ENCODE measurements at places on chromosomes 16 and 17.

DNA sequence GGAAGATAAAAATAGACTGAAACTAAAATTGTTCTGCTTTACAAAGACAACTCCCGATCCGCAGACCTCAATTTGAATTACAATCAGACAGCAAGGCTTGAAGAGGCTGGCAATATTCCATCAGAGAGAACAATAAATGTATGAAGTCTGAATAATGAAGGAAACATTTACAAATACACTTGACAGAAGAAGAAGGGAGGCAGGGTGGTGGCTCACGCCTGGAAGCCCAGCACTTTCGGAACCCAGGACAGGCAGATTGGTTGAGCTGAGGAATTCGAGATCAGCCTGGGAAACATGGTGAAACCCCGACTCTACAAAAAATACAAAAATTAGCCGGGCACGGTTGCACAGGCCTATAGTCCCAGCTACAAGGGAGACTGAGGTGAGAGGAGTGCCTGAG, 14.6 kb downstream of the ODF4 start:
- DNase-seq = no peak

GRCh38 chr16:22671301-22672076, 142.5 kb upstream of the HS3ST2 start:
- DNase-seq = no peak

DNA sequence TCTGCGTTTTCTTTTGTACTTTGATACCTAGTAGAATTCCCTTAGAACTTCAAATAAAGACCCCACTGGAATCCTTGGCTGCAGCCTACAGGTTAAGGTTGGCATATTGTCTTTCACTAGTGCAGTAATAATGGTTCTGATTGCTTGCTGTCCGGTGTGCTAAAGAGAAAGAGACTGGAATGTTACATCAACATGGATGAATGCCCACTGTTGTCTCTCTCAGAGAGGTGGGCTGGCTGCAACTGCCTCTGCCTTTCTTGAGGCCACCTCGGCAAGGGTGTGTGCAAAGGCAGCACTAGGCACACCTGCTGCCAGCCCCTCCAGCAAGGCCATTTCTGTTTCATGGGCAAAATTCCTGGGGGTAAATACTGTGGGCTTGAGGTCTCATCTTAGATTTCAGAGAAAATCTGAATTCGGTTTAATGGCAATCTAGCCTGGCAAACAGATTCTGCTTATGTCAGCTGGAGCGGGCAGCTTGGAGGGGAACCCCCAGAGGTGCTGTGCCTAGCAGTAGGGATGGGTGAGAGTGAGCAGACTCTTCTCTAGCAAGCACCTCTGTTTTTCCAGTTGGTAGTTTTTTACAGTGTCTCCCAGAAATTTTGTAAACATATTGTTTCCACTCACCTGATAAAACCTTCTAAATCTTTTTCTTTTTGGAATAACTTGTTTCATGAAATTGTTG, 54.0 kb downstream of the MRTFB start:
- DNase-seq = no peak

DNA sequence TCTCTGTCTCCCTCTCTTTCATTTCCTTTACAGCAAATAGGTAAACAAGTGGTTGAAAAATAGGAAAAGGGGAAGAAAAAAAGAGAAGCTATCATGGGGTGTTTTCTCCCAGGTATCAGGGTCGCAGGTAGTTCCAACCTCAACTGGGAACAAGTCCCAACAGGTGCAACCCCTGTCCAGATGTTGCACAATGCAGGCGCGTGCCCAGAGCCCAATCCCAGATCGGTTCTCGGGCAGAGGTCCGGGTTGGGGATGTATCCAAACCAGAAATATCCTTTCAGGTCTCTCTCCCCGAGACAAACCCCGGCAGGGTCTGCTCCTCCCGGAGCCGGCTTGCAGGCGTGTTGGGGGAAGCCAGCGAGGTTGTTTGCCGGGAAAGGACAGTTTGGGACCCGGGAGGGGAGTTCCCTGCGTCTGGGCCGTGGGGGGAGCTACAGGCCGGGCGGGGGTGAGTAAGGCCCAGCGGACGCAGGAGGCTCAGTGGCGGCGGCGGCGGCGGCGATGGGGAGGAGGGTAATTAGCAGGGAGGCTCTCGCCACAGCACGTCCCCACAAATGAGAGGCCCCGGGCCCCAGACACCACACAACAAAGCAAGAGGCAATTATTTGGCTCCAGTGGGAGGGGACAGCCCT, 21.2 kb upstream of the SP6 start:
- DNase-seq = no peak

GRCh38 chr16:23424292-23424958, 28.6 kb downstream of the COG7 start:
- DNase-seq = no peak

GRCh38 chr17:44314031-44314430, 5.6 kb downstream of the RUNDC3A start:
- no peak for DNase-seq

DNA sequence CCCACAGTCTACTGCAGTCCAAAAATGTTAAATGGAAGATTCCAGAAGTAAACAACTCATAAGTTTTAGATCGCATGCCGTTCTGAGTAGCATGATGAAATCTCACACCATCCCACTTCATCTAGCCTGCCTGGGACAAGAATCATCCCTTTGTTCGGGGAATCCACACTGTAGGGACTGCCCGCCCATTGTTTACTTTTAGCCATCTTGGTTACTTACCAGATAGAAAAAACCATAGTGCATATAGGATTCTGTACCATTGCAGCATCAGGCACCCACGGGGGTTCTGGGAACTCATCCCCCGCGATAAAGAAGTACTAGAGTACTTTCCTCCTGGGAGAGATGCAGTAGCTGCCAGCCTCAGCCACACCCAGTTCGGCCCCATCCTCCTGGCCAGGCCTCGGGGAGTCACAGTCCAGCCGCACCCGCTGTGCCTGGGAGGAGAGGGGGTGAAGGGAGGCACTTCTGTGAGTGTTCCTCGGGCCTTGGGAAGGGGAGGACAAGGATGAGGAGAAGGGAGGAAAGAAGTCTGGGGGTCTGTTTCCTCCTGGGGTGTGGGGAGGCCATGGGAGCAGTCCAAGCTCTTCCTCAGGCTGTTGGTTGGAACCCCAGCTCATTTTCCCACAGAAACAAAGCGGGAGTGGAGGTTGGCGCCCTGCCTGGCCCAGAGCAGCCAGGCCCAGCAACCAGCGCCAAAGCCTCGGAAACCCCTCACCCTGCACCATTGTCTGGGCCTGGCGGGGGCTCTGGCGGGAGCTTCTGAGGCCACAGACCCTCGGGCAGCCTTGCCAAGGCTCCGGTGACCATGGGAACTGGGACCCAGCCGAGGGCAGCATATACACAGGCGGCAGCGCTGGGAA, 8.9 kb downstream of the TRIM47 start:
- DNase-seq = no peak

DNA sequence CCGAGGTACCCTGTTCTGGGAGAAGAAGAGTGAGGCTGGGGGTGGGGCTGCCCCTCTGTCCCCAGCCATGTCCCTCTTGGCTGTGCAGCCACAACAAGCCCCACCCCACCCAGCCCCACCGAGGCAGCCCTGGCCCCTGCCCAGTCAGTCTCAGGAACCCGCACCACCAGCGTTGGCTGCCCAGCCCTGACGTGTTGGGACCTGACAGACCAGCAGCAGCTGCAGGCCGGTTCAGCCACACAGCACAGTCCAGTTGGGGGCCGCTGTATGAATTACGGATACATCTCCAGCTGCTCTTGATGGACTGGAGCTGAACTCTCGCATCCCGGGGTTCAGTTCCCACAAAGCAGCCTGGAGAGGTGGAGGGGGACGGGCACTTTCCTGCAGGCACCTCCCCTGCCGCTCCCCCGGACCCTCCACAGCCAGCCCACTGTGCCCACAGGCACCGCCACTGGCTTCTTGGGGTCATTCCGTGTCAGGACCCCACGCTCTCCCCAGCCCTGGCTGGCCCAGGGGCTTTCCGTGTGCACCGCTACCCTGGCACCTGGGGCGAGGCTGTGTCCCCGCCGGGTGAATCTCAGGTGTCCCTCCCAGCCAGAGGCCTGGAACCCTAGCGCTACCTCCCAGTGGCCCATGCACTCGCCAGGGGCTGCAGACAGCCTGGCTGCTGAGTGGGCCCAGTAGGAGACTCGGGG, 7.1 kb downstream of the CDH15 start:
- no peak for DNase-seq

DNA sequence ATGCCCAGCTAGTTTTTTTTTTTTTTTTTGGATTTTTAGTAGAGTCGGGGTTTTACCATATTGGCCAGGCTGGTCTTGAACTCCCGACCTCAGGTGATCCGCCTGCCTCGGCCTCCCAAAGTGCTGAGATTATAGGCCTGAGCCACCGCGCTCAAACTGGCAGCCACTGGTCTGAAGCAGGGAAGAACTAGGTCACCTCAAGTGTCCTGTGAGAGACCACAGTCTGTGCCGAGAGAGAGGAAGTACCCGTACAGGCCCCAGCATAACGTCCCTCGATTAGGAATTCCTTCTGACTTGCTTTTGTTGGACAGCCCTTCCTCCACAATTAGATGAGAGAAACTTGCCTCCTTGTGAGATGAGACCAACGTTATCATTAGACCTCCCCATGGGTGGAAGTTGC, 13.7 kb upstream of the CD300E start:
- no peak for DNase-seq

- DNase-seq = peak; percentile 75
These were observed 1.7 kb upstream of the DLX3 start for GRCh38 chr17:49996495-49997300.

DNA sequence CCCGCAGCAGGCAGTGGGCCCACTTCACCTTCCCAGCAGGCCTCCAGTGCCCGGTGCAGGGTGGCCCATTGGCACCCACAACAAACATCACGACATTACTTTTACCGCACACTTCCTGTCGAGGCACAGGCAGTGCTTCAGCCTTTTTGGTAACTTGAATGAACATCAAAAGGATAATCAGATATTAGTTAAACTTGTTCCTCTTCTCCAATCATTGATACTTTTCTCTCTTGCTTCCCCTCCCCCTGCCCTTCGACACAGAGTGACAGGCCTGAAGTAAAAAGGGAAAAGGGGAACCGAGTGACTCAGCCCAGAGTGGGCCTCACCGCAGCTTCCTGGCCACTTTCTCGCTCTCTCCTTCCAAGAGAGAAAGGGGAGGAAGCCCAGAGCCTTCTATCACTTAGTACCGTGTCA, 507.0 kb downstream of the MAF start:
- DNase-seq = peak; percentile 70

- no peak for DNase-seq
These were observed at the start of gene WFIKKN2 for GRCh38 chr17:50835301-50836234. Gene WFIKKN2, plus strand, starts transcription at chr17:50835586. Its CDS starts 352 bp downstream, at chr17:50835938.

GRCh38 chr16:55543472-55543871, 23.0 kb upstream of the CAPNS2 start:
- DNase-seq = no peak

DNA sequence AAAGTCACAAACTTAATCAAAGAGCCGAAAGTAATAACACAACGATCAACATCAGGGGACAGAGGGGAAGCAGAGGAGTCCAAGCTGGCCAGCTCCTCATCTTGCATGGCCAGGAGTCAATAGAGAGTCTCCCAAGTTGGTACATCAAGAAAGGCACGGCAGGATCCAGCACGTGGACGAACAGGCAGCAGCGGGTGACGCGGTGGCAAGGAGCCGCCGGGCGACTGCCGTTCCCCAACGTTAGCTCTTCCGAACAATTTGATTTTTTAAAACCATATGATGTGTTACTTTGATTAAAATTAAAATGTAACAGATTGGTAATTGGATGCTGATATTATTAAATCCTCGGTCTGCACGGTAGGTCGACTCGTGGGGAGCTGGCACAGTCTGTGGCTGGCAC, 81.8 kb upstream of the DOC2B start:
- DNase-seq = no peak

GRCh38 chr17:34769049-34769448, 189.7 kb downstream of the TMEM132E start:
- DNase-seq = no peak

GRCh38 chr17:73814075-73814474, 169.8 kb upstream of the SDK2 start:
- no peak for DNase-seq

GRCh38 chr16:55010492-55011160, 80.0 kb downstream of the IRX5 start:
- no peak for DNase-seq

DNA sequence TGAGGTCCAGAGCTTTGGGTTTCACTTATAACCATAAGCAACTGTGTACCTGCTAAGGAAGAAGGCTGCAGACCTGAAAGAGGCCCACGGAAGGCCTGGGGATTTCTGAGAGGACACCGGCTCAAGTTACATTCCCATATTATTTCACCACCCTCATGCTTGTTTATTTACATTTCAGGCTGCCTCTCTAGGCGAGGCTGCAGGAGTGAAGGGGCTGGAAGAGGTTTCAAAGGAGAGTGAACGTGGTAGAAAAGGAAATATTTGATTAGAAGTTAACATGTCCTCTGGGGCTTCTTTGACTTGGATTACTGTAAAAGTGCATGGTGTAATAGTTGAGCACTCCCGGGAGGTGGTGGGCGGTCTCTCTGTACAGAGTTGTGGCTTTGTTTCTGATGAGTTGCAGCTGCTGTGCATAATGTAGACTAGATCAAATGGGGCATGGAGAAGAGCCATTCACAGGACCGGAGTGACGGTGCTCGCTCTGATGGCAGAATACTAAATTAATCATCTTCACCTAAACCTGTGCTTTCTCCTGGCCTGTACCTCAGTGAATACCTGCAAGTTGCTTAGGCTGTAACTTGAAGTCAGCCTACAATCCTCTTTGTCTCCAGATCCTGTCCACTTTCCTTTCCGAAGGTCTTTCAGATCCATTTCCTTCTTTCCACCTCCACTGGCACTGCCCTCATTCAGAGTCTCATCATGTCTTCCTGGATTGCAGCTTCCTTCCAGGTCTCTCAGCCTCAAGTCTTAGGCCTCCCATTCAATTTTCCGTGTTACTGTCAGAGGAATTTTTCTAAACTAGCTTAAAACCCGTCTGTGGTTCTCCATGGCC, 1.9 kb upstream of the CPD start:
- DNase-seq = peak; percentile 72

DNA sequence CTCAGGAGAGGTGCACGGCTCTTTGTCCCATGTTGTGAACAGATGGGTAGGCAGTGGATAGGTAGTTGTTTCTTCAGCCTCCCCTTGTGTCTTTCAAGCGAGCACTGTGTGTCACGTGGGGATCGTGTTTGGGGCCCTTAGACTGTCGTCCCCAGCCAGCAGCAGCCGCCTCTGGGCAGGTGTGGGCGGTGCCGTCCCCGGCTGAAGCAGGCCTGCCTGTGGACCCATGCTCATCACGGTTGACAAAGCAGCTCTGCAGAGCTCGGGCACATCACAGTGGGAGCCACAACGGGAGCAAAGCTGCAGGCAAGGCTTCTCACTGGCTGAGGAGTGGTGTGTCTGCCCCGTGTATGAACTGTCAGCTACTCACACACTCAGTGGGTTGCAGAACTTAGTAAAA, 4.7 kb upstream of the RPL13 start:
- no peak for DNase-seq

GRCh38 chr17:51647826-51648225, 387.5 kb downstream of the UTP18 start:
- no peak for DNase-seq

DNA sequence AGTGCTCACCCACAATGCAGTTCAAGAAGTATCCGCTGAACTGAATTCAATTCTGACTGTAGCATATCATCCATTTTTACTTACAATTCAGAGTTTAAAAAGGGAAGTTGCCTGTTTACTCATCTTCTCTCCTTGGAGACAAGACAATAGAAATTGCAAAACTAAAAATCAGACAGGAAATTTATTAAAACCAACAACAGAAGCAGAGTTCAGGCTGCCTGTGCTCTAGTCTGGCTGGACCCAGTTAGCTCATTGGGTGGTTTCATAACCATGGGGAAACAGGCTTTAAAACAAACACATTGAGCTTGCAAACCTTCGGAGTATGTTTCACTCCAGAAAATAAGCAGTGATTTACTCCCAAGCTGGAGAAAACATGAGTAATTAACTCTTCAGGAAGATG, 321.4 kb downstream of the GRIN2A start:
- DNase-seq = no peak

All from stimulated activated CD4-positive, alpha-beta T cell treated with anti-CD3 and anti-CD28 coated beads, Interleukin-15, amount 100 ng/mL, for 24 hours (primary cell).